Non-pigmented ciliary epithelial cell (primary cell): ENCODE measurements at places on chromosomes 5 and 9.

- no peak for DNase-seq
Observed at GRCh38 chr9:87505869-87506678, 8.4 kb downstream of the DAPK1 start.

- DNase-seq = no peak
Observed at GRCh38 chr9:33517373-33517772, 6.7 kb upstream of the ANKRD18B start.

DNA sequence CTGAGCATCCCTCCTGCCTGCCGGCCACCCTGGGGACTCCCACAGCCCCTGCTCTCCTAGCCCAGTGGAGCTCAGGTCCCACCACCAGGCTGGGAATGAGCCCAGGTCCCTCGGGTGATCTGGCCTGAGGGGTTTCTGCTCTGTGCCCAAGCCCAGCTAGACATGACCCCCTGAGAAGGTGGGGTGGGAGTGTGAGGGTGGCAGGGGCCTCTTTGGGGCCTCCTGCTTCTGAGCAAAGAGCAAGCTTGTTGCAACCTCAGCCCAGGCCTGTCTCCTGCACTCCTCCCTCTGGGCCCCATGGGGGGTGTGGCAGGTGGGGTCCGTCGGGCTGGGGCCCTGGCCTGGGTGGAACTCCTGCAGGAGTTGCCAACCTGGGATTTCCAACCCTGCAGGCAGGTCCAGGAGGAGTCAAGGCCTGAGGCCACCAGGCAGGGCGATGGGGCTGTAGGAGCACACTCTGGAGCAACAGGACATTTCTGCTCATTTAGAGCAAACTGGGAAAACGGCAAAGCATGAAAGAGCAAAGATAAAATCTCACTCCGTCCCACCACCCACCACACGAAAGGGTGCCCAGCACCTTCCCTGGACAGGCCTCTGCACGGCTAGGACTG, 11.4 kb upstream of the NRARP start:
- no peak for DNase-seq

DNA sequence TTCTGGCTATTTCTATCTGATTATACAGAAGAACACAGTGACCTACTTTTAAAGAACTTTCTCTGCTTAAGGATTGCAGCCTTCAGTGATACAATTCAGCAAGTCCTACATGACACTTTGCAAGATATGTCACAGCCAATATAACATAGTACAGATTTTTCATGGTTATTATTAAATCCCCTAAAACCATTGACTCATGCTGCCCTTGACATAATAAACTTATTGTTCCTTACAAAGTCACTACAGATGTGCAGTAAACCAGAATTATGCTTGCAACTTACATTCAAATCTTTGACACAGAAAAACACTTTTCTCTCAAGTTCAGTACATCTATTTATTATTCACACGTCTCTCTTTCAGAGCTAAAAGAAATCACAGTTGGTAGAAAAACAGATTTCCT, 1136.3 kb upstream of the ACO1 start:
- DNase-seq = no peak

DNA sequence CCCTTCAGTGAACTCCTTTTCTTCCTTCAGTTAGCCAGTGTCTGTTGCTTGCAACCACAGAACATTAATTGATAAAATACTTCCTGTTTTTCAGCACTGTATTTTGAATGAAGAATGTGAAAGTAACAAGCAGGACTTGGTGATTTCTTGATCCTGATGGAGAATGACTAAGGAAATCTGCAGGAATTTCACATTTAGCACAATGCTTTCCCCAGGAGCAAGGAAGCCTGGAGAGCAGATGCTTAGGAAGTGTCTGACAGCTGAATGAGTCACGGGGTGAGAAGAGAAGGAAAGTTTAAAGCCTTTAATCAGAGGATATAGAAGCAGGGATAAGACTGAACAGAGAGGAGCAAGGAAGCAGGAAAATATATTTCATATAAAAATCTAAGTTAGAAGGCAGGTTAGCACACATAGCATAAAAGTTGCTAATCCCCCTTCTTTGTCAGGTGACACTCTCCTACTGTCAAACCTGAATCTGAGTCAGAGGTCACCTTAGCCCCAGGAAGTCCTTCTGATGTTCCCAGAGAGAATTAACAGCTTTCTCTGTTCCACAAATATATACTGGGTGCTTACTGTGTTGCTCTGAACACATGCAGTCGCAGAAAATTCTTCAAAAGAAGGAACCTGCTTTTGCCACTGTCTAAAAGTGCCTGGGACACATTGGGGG, 59.7 kb downstream of the GNA14 start:
- peak; percentile 73 for DNase-seq

DNA sequence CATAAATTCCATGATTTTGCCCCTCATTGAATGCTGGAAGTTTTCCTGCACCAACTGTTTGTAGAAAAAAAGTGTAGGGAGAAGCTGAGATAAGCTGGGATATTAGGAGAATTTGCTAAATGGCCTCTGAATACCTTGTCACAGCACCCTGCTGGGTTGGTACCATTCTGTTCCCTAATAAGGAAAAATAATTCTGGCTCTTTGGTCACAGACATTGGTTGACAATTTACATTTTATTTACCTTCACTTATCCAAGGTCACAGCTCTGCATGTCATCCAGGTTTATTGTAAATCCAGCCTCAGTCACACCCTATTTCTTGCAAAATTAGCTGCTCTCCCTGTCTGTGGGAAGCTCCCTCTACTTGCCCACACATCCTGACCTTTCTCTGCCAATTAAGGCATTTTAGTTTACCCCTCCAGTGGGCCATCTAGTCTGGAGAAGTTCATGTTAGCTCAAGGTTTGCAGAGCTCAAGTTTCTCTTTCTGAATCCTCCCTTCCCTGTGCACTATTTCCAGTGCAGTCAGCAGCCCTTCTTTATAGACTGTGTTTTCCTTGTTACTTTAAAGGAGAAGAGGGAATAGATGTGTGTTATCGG, 115.4 kb upstream of the NTRK2 start:
- DNase-seq = no peak

- DNase-seq = no peak
Observed at GRCh38 chr9:77028478-77028877, 9.0 kb downstream of the FOXB2 start.

DNA sequence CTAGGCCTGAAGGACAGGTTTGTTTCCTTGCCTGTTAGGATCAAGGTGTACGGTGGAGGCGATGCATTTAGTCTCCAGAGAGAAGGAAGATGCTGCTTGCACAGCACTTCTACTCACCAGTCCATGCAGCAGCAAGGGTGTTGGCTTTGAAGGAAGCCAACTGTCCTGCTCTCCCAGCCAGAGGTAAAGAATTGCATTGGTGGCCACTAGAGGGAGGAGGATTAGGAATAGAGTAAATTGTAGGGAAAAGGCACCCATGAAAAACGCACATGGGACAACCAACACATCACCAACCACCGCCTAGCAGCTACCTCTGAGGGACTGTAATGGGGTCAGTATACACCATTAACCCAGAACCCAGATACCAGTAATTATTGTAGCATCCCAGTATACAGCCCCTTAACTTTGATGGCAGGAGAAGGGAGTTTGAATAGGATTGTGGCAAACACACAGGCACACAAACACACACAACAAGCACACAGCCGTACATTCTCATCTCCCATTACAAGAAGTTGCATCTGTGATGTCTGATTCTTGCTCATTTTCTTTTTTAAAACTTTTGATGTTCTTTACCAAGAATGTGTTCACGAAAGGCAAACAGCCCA, 267.7 kb downstream of the ADAMTS6 start:
- DNase-seq = no peak

DNA sequence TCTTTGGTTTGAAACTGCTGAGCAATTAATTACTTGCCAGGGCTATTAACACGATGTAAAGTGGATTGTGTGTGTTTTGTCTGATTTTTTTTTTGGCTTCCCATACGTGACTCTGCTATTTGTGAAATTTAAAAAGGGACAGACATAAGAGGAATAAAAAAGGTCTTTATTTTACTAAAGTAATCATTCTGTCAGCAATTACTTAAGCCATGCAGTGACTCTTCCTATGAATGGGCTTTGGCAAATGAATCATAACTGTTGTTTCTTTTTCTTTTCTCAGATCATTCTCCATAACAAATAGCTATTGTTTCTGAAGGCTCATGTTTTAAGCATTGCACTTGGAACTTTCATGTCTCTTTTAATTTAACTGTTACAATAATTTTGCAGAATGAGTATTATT, 461.3 kb upstream of the RORB start:
- no peak for DNase-seq

DNA sequence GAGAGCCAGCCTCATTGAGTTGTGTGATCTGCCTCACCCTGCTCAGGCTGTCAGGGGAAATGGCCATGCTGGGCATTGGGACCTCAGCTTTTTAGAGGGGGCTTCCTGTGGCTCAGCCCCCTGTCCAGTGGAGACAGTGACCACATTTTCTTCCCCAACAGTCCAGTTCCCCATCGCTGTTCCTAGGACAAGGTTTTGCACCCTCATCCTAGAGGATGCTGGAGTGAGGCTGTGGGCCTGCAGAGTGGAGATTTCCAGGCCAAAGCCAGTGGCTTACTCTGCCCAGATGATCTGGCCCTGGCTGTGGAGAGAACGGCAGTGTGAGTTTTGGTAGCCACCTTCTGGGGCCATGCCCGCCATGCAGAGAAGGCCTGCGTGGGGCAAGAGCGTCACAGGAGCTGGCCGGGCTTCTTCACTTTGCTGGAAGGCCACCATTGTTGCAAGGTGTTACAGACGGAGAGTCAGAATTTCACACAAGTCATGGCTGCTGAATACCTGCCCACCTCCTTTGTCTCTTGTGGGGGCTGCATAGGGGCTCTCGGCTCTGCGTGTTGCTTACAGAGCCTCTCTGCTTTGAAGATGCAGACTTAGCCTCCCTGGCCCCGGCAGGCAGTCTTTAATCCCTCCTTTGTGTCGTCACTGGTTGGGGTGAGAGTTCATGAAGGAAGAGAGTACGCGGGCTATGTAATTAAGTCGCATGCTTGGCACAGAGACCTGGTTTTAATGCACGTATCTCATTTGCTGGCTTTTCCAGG, 35.2 kb upstream of the PITX1 start:
- DNase-seq = no peak

DNA sequence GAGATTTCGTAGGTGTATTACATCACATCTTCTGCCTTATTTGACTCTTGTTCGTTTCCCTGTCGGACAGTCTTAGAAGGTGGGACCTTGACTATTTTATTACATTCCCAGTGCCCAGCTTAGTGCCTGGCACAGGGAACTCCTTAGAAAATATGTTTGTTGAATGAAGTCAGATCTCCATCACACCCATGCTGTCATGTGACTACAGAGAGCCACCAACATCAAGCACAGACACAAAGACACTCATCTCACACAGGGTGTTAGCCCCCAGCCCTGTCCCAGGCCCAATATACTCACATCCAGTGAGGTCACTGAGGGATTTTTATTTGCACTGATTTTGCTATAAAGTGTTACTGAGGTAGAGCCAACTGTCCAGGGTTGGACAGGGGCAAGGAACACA, 692 bp upstream of the SRA1 start:
- no peak for DNase-seq

DNA sequence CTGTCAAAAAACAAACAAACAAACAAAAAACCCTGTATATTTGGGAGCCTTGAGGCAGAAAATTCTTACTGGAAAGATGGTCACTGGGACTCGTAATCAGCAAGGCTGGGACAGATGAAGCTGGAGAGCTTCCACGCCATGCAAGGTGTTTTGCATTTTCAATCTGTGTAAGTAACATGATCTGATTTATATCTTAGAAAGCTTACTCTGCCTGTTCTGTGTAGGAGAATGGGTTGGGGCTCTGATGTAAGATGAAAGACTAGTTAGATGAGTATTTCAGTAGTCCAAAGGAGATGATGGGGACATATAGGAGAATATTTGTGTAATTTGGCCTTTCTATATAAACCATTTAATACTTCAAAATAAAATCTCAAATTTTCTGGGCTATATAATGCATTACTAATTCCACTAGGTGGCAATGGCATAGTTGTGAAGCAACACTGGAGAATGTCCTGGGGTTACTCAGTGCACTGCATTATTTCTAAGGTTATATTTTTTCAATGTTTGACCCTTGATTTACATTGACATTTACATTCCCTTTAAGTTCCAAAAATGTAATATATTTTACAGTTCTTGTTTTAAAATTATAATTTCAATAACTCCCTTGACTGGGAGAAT, 21.9 kb upstream of the FSD1L start:
- no peak for DNase-seq
